ENCODE measurements at places on chromosomes 7 and 10.

GRCh38 chr7:103499976-103500375 lies 54.0 kb upstream of the SLC26A5 start:
- no peak for DNase-seq

DNA sequence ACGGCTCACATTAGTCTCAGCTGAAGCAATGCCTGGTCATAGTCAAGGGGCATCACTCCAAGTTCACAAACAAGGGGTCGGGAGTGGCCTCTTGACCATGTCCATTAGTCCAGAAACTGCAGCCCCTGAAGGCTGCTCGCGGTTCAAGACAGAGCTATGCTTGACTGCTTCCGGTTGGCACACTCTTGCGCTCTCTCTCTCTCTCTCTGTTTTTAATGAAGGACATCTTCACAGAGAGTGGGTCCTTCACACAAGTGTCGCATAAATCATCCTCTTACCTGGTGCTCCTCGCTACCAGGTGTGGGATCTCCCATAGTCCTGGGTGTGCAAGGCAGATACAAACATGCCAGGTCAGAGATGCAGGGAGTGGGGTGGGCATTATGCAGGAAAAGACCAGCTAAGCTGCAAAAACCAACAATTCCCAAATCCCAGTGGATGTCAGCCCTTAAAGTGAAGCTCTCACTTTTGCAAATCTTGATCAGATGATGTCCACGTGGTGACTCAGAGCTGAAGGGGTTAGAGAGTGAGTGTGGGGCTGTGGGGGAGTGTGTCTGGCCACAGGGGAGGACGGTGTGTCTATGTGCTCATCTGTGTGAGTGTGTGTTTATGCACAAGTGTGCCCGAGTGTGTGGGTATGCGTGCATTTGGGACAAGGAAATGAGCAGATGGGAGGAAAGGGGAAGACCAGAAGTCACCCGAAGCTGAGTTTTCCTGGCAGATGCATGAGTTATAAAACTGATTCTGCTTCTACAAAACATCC lies 83.7 kb upstream of the PPP2R2D start:
- no peak for DNase-seq

GRCh38 chr7:67644151-67644550 lies 647.5 kb downstream of the TYW1 start:
- DNase-seq = no peak

GRCh38 chr7:108613147-108613948 lies 43.7 kb downstream of the DNAJB9 start:
- no peak for DNase-seq

DNA sequence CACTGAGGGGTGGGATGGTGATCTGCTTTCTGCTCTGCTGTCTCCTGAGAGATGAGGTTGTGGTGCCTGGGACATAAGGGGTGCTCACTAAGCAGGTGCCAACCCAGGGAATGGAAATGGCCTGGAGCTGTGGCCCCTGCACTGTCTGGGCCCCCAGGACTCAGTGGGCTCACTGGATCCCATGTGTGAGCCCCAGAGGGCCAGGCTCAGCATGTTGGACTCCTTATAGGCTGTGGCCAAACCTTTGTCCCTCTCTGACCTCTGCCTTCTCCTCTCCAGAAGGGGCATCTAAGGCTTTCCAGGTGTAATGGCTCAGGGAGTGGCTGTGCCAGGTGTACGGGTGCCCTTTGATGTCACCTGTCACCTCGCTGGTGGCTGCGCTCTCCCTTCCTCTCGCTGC lies 56.4 kb downstream of the NEUROG3 start:
- no peak for DNase-seq

DNA sequence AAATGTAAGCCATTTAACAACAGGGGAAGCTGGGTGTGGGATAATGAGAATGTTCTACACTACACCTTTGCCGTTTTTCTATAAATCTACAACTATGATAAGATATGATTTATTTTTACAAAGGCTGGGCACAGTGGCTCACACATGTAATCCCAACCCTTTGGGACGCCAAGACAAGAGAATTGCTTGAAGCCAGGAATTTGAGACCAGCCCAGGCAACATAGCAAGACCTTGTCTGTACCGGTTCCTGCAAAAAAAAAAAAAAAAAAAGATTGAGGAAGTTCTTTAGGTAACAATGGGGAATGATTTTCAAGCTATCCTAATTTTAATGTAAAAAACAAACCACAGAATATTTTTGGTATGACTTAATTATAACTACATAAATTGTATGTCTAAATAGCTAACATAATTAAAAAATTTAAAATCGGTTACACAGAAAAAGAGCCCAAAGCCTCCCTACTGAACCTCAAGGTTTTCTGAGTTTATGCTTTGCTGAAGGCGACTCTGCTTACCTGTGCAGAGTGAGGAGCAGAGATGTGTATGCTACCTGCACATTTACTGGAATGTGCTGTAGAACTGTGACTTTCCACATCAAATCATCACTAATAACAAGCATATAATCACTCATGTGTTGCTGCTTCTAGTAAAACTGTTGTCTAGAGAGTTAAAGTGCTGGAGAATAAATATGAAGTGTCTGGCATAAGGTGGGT lies 163.4 kb downstream of the ATE1 start:
- no peak for DNase-seq

DNA sequence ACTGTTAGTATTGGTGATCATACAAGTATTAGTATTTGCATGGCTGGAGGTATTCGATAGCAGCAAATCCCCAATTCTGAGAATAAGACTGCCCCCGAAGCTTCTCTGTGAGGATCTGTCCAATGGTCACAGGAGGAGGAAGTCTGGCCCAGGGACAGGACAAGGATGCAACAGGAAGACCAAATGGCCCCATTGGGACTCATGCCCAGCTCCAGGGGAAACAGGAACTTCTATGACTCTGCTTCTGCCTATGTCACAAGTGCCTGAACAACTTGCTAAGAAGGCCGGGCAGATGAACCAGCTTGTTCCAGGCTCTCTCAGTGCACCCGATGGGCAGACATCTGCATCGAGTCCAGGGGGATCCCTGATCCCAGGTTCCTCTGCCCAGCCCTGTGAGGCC lies 172.0 kb upstream of the GRB10 start:
- DNase-seq = no peak

GRCh38 chr7:116071629-116072028 lies 41.1 kb upstream of the TFEC start:
- no peak for DNase-seq

- no peak for DNase-seq
Observed at GRCh38 chr7:34575006-34575405, 83.0 kb upstream of the NPSR1 start.

- no peak for DNase-seq
Observed at GRCh38 chr7:33710608-33711007, 194.7 kb upstream of the BMPER start.

DNA sequence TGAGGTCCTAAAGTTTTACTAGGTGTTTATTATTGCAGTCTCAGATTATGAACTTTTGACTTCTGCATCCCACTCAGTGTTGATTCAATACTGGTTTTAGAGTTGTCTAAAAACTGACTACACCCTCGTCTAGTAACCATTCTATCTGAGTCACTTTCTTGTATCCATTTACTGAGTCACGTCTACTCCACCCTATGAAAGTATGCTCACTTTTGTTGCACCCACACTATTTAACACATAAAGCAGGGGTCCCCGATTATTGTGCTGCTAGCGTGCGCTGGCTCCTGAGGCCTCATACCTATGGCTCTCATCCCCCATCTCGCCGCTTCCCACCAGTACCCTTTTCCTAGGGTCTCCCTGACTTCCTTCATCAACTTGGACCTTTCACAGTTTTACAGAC lies 2.0 kb downstream of the SAMD9 start:
- no peak for DNase-seq

DNA sequence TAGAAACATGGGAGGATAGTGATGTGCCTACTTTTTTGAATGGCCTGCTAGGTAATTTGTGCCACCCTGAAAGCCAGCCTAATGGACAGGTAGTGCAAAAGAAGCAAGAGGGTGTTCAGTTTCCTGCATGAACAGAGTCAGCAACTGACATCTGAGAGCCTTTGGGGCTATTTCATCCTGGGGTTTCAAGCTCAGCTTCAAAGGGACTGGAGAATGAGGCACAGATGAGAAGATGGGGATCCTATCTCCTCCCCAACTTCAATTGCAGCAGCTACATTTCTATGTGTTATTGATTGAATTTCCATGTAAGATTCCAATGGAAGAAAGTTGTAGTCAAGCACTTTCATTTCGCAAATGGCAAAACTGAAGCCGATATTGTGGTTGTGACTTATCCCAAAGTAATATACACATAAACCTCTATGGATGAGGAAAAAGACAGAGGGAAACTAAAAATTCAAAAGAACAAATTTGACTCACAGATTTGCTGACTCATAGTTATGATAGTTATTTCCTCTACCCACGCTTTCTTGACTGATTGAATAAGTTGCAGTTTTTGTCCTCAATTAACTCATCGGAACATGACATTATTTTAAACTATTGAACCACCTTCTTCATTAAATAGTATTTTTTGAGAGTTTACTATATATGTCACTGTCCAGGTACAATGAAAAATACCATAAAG lies 42.6 kb upstream of the NRP1 start:
- DNase-seq = no peak

DNA sequence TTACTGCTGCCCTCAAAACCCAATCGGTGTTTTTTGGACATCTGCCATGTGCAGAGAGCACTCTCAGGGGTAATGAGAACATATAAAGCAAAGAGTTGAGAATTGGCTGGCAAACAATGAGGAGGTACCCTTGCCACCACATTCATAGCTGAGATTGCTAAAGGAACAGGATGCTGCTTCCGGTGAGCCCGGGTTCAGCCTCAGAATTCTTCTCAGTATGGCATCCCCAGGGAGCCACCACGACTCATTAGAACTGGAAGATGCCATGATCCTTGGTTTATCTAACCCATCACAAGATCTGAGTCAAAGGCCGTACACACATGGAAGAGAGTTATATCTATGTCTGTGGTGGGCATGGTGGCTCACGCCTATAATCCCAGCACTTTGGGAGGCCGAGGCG lies 174.4 kb downstream of the ARID5B start:
- no peak for DNase-seq

- DNase-seq = no peak
Observed at GRCh38 chr10:93222211-93222754, 148.6 kb downstream of the CYP26A1 start.

GRCh38 chr7:104627516-104627915 lies 299.1 kb downstream of the LHFPL3 start:
- DNase-seq = no peak

DNA sequence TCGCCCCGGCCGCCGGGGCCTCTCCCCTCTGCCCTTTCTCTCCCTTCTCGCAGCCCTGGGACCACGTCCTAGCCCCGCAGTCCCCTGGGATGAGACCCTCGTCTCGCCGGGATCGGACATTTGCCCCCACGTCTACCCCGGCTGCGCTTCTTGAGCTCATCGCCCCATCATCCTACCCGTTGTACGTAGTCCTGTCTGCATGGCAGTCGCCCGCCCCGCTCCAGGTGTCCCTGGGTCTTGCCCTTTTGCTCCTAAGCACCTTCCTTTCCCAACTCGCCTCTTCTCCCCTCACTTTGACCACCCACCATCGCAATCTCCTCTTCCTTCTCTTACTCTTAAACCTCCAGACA lies 582 bp downstream of the TPST1 start:
- DNase-seq = no peak

DNA sequence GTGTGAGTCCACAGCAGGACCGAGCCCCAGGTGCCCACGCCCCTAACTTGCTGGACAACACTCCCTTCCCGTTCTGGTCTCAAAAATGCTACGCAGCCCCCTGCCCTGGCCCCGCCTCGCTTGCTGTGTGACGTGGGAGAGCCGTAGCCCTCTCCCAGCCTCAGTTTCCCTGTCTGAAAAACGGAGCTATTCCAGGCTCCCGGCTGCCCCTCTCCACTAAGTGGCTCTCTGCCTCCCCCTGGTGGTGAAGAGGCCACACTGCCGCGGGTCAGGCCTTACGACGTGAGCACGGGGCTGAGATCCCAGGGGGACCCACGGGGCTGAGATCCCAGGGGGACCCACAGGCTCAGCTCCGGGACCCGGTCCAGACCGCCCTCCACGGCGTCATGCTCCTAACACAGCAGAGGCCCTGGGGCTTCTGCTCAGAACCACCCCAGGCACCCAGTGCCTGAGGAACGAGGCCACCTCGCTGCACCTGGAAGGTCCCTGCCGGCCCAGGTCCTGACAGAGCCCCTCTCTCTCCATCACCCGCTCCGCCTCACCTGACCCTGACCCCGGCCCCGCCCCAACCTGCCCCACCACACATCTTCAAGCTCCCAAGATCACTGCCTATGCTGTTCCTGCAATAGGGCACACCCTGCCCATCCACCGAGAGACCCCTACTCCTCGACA lies 26.7 kb downstream of the MICALL2 start:
- peak; percentile 73 for DNase-seq

DNA sequence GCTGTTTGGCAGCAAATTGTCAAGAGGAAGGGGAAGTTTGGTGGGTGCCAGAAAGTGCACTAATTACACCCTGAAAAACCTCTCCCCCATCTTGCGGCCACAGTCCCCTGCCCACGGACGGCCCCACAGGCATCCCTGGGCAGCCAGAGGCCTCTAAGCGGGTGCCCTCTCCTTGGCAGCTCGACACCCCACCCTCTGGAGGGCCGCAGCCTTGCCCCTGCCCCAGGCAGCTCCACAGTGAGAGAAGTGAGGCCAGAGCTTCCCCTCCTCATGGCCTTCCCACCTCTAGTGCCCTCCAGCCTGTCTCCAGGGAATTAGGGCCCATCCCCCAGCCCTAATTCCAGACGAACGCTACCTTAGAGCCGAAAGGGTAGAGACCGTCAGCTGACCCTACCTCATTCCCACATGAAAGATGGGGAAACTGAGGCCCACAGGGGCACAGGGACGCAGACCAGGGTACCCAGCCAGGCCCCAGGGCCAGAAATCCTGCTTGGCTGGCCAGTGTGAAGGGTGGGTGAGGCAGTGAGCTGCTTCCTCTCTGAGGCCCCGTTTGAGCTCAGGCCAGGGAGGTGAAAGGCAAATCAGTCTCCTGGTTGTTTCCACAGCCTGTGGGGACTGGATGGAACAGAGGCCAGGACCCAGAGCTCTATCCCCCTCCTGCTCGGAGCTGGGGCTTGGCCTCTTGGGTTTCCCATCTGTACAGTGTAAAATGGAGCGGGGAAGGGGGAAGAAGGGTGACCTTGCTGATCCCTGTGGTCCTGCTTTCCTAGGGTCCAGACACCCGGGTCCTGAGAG lies 10.0 kb downstream of the ZCCHC24 start:
- DNase-seq = no peak

DNA sequence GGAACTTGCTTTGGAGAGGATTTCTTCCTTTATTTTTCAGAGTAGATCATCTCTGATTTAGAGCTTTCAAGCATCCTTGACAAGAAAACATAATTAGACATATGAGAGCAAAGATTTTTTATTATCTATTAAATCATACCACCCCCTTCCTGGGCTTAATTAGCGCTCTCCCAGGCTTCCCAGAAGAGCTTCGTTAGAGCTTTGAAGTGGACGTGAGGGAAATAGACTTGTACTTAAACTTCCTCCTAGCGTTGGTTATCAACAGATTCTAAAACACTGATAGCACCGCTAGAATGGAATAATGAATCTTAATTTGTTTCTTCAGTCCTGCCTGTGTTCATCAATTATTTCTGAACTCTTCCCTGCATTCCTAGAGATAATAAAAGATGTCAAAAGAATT lies 173.9 kb upstream of the STK17A start:
- no peak for DNase-seq

- no peak for DNase-seq
Observed at GRCh38 chr10:11292576-11293302, 275.1 kb downstream of the CELF2 start.

Measured in stimulated activated CD4-positive, alpha-beta T cell treated with anti-CD3 and anti-CD28 coated beads, Interleukin-4, amount 100 ng/mL, for 48 hours (primary cell).